NCI-H1694 (cell line): ENCODE measurements at places on chromosomes 12 and 14.

DNA sequence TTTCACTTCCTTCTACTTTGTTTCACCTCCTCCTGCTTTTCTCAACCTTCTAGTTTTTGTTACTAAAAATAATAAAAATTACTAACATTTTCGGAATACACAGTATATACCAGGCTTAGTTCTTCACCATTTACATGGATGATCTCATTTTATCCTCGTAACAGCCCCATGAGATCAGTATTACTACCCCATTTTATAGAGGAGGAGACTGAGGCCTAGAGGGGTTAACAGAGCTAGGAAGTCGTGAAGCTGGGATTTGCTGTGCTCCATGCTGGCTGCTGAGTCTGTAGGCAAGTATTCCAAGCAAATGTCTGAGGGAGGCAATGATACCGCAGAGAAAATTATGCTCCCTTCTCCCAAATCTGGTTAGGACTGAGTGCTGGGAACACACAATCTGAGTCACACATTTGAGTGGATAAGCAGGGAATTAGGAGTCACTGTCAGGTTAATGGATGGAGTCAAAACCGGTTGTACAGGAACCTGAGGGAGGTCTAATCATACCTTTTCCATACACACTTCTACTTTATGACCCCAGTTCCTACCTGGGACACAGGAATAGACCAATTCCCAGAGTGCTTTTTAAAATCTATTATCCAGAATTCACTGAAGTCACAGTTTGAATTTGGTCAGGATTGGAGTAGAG, 51.1 kb downstream of the ZFYVE26 start:
- DNase-seq, result no peak

- no peak for DNase-seq
Observed at GRCh38 chr14:65485516-65485915, 73.0 kb downstream of the FUT8 start.

DNA sequence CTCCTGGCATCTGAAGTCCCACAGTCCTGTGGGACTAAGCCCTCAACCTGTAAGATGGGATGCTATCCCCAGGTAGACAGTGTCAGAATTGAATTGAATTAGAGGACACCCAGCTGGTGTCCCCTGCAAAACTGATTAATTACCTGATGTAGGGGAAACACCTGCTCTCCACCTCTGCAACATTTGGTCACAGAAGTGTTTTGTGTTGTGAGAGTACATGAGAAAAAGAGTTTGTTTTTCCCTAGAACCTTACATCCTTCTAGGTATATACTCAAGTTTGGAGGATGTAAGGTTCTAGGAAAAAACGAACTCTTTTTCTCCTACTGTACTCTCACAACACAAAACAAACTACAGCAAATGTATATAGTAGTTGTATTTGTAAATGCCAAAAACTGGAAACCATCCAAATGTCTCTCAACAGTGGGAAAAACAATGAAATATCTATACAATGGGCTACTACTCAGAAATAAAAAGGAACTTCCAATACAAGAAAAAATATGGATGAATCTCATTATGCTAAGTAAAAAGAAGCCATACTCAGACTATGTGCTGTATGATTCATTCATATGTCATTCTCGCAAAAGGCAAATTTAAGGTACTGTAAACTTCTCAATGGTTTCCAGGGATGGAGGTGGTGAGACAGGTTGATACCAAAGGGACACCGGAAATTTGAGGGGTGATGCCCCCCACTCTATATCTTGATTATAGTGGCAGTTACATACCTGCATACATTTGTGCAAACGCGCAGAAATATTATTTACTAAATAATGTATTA, 160.7 kb downstream of the MED13L start:
- no peak for DNase-seq

DNA sequence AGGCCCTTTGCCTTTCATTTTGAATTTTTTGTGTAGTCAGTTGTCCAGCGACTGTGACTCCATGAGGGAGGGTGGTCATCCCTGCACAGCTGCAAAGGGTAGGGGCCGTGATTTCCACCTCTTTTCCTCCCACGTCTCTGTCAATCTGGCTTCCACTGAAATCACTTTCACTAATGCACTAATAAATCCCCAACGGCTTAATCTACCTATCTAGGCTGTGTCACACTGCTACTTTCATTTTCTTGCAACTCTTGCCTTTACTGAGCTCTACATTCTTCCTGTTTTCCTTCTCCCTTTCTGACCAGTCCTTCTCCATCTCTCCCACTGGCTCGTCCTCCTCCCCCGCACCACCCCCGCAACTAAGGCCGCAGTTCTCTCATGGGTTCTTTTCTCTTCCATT, 212.3 kb upstream of the FOXN3 start:
- DNase-seq, result no peak

DNA sequence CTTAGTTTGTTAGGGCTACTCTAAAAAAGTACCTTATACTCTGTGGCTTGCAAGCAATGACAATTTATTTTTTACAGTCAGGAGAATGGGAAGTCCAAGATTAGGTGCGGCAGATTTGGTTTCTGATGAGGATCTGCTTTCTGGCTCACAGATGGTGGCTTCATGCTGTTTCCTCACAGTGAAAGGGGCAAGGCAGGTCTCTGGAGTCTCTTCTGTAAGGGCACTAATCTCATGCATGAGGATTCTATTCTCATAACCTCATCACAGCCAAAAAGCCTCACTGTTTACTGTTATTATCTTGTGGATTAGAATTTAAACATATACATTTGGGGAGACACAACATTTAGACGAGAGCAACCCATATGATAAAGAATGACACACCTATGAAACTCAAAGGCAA, 1957.4 kb upstream of the SEL1L start:
- no peak for DNase-seq

DNA sequence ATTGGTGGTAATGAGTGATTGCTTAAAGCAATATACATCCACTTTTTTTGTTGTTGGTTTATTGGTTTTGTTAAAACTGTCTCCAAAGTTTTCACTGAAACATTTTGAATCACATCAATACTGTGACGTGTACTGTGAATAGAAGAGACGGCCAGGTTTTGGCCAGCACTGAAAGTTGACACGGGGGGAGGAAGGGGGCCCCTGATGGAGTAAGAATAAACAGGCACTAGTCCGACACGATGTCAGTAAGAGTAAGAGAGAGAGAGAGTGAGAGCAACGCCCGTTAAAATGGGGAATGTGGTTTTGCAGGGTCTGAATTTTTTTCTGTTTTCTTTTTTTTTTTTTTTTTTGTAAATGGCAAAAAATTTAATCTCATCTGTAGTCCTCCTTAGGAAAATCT, 14.7 kb downstream of the PEBP1 start:
- no peak for DNase-seq

- DNase-seq, result peak; percentile 20
Observed at GRCh38 chr14:91396959-91397815, 20.4 kb downstream of the CCDC88C start.
